ENCODE measurements at places on chromosomes 6 and 20.
A peak's percentile ranks its signal among the peaks of the same experiment; 100 is the strongest.

DNA sequence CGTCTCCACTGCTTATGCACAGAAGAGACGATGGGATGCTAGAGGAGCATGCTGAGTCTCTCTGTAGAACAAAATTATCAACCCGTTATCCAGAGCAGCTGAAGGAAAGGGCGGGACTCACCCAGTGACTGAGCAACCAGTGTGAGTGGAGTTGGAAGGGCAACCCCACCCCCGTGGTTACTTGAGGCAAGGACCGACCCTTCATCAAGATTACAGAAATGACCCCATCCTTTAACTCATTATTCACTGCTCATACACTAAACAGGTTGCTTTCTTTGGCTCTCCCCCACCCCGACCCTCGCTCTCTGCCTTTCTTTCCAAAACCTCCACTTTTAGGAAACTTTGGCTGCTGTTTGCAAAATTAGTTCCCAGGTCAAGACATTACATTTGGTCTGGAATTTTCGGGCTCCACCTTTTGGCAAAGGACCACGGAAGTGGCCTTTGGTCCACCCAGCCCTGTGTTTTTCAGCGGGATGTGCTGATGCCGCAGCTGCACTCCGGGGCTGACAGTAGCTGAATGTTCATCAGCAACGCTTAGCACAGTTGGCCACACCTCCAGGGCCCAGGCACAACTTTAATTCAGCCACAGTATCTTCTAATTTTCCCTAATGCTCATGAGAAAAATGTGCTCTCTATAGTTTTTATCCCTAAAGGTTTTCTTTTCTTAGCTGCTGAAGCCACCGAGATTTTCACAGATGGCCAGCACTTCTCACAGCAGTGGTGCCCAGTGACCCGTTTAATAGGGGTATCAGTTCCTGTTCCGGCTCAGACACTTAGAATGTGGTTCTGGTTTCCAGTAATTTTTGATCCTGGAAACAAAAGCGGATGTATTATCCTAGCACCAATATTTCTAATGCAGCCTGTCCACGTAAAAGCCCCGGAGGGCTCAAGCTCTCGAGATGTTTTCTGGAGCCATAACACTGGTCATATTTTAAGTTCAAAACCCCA lies 103.6 kb upstream of the NXT1 start:
- DNase-seq = no peak

GRCh38 chr20:2946988-2947961 lies 74.0 kb downstream of the PTPRA start:
- peak; percentile 86 for DNase-seq

DNA sequence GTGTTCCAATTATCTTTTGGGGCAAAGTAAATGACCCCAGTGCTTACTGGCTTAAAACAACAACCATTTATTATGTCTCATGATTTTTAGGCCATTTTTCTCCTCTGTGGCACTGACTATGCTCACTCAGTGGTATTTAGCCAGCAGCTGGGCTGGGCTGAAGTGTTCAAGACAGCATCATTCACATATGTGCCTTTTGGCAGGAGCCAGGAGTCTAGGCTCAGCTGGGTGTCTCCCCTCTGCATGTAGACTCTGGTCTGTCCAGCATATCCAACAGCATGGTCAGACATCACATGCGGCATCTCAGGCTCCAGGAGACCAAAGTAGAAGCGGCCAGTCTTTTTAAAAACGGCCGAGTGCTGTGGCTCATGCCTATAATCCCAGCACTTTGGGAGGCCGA lies 120.3 kb upstream of the TOP1 start:
- DNase-seq = no peak

DNA sequence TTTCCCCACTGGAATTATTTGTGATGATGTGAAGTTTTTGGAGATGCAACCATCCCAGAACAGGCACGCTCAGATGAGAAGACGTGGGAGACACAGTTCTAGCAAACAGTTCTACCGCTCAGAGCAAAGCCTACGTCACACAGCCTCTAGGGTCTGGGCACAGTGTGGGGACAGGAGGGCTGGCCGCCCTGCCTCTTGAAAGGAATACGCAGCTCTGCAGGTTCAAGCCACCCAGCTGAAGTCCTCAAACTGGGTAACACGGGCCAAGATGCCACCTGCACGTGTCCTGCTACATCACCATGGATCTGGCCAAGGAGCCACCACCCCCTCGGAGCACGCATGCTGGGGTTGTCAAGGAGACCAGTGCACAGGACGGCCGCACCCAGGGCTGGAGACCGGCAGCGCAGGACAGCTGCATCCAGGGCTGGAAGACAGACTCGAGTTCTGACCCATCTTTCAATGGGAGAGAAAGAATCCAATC lies 75.0 kb downstream of the NOL4L start:
- no peak for DNase-seq

DNA sequence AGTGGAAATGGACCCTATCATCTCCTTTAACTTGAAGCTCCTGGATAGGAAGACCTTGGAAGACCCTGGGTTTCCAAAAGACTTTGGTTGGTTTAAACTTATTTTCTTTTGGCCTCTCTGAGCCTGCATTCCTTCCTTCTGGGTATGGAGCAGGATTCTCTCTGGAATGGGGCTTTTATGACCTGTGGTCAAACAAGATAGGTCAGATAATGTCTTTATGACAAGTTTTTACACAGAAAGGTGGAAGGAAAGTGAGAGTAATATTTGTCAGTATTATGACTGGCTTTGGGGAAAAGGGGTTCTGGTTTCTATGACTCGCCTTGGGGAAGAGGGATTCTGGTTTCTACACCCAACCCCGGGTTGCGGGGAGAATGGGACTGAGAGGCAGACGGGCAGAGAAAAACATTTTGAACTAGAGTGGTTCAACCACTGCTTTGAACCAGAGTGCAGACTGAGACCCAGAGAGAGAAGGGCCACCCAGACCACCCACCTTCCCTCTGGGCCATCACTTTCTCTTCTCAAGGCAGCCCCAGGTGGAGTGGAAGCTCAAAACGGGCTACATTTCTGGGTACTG lies 37.6 kb upstream of the KCNK5 start:
- no peak for DNase-seq

GRCh38 chr6:127118298-127119101 lies at the start of gene RSPO3:
Gene RSPO3 (plus strand): TSS chr6:127118671. CDS start chr6:127119193, 522 bp downstream.
- peak; percentile 39 for DNase-seq

- DNase-seq = peak; percentile 44
These were observed 366.7 kb downstream of the SYNE1 start for GRCh38 chr6:152270301-152270925.

DNA sequence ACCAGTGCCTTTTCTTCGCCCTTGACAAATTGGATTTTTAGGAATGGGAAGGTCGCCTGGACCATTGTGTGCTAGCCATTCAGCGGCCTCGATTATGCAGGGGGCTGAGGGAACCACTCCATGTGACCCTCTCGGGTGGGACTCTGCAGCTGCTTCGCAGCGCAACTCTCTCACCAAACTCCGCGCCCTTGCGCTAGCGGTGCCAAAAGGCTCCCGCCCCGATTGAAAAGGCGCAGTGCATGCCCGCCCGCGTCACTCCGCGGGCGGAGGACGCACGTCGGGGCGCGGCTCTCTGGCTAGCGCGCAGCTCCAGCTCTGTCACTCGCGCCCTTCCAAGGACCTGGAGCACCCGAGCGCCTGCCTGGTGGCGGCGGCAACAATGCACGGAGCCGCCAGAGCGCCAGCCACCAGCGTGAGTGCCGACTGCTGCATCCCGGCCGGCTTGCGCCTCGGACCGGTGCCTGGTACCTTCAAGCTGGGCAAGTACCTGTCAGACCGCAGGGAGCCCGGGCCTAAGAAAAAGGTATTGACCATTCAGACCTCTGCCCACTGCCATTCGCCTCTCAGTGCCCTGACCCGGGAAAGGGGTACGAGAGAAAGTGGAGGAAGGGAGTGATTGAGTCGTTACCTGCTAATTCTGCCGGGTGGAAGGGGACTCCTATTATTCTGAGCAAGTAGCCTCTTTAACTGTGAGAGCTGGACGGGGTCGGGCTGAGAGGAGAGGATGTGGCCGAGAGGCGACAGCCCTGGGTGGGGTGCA lies at the start of gene PRDM13:
PRDM13 (plus strand) TSS at position 178 of the 760 bp plus-strand sequence; CDS start at position 380, 202 bp downstream.
- DNase-seq = no peak

DNA sequence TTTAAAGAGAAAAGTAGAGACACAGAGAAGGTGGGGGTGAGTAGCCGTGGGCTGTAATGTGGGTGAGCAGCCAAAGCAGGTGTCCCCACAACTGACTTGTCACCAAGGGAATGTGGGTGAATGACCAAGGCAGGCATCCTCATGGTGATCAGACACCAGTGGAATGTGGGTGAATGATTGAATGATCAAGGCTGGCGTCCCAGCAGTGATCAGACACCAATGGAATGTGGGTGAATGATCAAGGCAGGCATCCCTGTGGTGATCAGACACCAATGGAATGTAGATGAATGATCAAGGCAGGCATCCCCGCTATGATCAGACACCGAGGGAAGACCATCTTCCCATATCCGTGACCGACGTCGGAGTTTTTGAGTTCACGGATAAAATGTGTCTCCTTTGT lies 49.8 kb upstream of the OR14J1 start:
- no peak for DNase-seq

DNA sequence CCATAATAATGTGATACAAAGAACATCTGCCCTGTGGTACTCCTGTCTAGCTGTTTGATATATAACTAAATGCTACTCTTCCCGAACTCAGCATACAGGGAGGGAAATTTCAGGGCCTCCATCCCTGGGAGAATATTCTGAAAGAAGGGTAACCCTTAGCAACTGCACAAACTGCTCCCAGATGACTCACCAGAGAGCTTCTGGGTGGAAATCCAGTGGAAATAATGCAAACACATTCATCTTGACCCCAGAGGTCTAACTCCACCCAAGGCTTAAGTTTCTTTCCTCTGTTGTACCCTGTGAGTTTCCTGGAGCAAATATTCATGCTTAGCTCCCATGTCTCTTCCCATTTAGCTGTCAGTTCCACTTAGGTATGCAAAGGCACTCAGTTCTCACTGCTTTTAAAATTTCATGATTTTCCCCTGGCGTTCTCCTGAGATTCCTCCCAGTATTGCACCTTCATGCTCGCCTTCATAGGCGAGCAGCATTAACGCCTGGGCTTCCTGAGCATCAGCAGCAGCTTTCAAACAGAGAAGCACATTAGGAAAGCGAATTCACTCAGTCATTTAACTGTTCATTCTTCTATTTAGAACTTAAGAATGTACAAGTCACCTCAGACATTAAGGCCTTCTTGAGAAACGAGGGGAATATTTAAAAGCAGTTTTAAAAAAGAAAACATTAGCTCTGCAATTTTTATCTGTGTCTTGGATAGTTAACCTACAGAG lies 43.8 kb upstream of the LAMA4 start:
- peak; percentile 88 for DNase-seq

GRCh38 chr20:15740046-15740775 lies 833.0 kb downstream of the KIF16B start:
- no peak for DNase-seq

DNA sequence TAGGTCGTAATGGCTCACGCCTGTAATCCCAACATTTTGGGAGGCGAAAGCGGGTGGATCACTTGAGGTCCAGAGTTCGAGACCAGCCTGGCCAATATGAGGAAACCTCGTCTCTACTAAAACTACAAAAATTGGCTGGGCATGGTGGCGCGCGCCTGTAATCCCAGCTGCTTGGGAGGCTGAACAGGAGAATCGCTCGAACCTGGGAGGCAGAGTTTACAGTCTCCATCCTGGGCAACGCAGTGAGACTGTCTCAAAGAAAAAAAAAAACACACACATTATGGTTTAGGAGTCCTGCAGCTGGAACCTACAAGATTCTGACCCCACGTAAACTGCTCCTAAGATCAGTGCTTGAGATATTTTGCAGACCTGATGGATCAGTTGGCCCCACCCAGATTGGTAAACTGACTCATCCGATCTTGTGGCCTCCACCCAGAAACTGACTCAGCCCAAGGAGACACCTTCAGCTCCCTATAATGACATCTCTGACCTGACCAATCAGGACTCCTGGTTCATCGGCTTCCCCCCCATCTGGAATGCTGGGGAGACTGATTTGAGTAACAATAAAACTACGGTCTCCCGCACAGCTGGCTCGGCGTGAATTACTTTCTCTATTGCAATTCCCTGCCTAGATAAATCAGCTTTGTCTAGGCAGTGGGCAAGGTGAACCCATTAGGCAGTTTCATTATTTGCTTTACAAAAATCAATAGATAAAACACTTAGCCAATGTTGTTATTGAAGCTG lies 96.2 kb upstream of the BTN3A2 start:
- DNase-seq = no peak

- DNase-seq = no peak
These were observed 670 bp upstream of the COL11A2 start for GRCh38 chr6:33192671-33193602.

DNA sequence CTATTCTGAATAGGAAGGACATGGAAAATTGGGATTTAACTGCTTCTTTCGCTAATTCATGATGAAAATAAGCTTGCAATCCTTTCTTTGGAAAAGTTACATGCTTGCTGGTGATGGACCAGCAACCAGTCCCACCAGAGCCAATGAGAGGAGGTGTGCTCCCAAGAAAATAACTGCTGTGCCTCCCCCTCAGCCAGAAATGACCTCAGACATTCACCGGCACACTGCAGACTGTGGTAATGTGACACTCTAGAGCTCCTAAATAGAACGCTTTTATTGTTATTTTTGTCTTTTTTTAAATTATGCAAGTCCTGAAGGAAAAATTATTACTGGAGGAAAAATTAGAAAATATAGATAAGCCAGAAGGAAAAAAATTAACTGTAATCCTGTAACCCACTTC lies 2.6 kb downstream of the PYGB start:
- no peak for DNase-seq

GRCh38 chr20:47027042-47027441 lies 132.4 kb downstream of the EYA2 start:
- no peak for DNase-seq

- no peak for DNase-seq
These were observed 25.1 kb upstream of the NFATC2 start for GRCh38 chr20:51567622-51568021.

DNA sequence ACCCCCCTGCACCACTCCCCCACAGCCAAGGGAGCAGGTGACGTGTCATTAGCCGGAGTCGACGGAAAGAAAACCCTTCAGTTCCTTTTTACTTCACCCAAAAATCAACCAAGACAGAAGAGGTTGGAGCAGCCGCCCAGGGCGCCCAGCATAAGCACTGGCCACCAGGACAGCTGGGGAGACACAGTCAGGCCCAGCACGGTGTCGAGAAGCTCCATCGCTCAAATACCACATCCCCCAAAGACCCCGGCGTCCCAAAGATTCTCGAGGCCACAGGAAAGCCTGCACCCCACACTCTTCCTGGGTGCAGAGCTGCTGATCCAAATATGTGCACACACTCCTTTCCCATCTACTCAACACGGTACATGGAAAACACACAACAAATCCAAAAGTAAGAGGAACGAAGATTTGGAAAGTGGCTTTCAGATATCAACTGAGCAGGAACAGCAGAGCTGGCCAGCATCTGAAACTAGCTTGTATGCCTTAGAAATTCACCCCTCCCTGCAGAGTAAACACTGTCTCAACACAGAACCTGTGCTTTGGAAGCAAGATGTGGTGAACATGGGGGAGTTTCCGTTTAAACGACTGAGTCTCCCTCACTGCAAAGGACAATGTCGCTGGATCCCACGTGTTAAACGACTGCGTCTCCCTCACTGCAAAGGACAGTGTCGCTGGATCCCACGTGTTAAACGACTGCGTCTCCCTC lies 54.6 kb downstream of the DLL1 start:
- no peak for DNase-seq

Data from fibroblast of pulmonary artery (primary cell).